ENCODE measurements at places on chromosomes 7 and 10.

- no peak for DNase-seq
These were observed 88.4 kb upstream of the SMNDC1 start for GRCh38 chr10:110392868-110393740.

DNA sequence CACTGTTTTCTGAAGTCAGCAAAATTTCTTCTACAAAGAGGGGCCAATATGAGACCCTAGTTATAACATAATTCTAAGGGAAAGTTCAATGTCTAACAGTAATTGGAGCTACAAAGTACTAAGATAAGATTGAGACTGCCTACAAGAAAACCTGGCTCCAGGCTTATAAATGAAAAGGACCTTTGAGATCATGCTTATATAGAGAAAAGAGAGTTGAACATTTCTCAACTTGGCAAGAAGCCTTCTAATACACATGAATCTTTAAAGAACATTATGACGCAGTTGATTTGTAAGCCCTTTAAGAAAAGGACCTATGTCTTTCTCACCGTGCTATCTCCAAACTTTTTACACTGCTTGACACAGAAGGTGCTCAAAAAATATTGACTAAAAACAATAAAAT, 87.9 kb downstream of the TPK1 start:
- DNase-seq: no peak

- no peak for DNase-seq
These were observed 179.6 kb downstream of the CELF2 start for GRCh38 chr10:11197266-11197712.

DNA sequence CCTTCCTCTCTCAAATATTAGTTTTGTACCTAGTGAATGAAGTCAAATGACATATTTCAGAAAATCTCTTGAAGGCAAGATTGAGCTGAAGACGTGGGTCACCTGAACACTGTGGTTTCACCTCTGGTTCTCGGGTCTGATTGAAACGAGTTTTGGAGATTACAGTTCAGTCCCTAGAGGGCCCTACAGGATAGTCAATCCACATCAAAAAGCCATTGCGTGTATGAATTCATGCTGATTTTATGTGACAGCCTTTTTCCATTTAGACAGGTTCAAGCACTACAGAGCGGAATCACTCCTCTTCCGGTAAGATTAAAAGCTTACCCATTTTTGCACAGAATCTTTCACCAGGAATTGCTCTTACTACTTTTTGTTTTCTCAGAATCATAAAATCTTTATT, 62.2 kb downstream of the VIM start:
- peak; percentile 2 for DNase-seq

GRCh38 chr10:91424016-91424415, 13.9 kb downstream of the HECTD2 start:
- DNase-seq: no peak

DNA sequence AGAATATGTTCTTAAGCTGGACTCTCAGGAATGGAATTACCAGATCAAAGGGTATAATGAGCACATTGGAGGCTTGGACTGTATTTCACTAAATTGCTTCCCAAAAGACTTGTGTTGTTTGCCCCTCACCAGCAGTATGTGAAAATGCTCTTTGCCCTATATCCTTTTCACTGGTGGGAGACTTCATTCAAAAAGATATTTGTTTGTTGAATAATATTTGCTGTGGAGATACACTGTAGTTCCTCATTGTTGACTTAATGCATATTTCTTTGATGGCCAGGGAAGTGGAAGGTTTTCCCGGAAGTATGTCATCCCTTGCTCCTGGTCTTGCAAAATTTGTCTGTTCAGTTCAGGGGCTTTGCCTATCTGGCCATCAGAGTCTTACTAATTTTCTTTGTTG, 19.4 kb downstream of the GSTO2 start:
- DNase-seq: no peak

- DNase-seq: no peak
These were observed 159.2 kb downstream of the AGMO start for GRCh38 chr7:15402436-15403136.

DNA sequence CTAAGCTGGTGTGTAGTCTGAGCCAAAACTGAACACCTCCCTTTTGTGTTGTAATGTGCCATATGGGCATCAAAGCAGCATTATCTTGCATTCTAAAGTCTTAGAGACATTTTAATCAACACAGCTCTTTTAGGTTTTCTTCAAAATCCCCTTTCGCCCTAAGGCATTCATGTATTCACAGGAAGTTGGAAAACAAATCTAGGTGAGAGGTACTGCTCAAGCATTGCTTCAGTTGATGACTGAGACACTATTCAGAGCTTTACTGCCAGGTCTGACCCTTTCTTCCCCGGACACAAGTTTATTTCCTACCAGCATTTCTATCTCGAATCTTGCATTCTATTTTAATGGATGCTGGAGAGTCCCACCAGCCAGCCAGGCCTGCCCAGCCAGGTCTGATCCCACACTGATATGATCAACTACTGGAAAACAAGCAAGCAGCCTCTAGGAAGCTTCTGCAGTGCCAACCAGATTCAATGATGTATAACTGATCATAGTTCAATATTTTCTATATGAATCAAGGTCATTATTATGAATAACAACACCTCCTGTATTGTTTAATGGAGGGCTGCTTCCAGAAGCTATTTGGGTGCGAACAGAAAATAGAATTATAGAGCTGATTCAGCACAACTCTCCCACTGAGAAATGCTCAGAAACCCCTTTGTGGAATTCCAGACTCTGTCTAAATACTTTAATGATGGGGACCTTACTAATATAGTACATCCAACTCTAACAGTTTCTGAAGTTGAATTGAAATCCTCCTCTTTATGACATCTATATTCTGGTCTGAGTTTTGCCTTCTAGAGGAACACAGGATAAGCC, 4.0 kb upstream of the BRAF start:
- DNase-seq: peak; percentile 5

GRCh38 chr7:1969459-1970284, 263.1 kb downstream of the MAD1L1 start:
- DNase-seq: no peak

DNA sequence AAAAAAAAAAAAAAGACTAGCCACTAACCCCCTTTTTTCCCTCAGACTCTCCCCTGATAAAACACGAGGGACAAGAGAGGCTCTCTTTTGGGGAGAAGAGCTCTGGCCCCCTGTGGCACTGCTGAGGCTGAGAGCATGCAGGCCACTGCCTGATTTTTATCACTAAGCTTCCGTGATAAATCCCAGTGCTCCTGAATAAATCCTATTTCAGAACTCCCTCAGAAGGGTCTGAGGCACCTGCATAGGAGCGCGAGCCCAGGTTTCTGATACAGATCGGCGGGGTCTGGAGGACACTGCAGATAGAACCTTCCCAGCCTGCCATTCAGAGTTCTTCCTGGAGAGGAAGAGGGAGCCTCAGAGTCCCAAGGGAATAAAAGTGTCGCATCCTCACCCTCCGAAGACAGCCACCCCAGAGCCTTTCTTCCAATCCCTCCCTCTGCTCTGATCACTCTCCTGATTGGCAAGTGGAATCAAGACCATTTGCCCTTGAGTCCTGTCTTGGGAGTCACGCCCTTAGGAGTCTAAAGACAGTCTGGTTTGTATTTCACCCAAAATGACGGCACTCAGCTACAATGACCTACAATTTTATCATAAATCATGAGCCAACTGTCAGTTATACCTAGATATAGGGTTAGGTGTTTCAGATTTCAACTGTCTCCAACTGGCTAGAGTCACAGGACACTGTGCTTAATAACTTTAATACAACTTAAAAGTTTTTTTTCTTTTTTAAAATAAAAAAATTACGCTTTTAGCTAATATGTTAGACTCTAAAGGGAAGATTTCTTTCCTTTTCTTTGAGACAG, 153.5 kb downstream of the RNF216 start:
- no peak for DNase-seq

- no peak for DNase-seq
These were observed 7.1 kb downstream of the ZNF511 start for GRCh38 chr10:133315847-133316246.

- no peak for DNase-seq
These were observed 5.2 kb downstream of the SPOCK2 start for GRCh38 chr10:72082856-72083789.

DNA sequence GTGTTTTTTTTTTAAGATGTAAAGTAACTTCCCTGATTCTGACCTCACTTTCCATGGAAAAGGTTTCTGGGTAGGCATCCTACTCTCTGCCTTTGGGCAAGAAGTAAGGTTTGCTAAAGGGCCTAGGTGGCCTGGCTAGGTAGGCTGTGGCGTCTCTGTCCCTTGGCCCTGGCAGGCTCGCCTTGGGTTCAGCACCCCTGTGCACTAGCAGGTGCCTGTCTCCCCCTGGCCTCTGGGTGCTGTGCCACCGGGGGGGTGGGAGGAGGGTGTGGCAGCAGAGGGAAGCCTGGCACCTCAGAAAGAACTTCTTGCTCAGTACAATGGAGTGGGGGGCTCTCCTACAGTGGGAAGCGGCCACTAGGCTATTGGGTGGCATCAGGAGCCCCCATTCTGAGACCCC, 14.0 kb downstream of the TECPR1 start:
- no peak for DNase-seq

GRCh38 chr10:72106896-72107295, 18.5 kb upstream of the SPOCK2 start:
- no peak for DNase-seq

- DNase-seq: no peak
These were observed 12.5 kb upstream of the PODXL start for GRCh38 chr7:131568970-131569369.
